ENCODE measurements at places on chromosomes 11 and 22.
A peak's percentile ranks its signal among the peaks of the same experiment; 100 is the strongest.

DNA sequence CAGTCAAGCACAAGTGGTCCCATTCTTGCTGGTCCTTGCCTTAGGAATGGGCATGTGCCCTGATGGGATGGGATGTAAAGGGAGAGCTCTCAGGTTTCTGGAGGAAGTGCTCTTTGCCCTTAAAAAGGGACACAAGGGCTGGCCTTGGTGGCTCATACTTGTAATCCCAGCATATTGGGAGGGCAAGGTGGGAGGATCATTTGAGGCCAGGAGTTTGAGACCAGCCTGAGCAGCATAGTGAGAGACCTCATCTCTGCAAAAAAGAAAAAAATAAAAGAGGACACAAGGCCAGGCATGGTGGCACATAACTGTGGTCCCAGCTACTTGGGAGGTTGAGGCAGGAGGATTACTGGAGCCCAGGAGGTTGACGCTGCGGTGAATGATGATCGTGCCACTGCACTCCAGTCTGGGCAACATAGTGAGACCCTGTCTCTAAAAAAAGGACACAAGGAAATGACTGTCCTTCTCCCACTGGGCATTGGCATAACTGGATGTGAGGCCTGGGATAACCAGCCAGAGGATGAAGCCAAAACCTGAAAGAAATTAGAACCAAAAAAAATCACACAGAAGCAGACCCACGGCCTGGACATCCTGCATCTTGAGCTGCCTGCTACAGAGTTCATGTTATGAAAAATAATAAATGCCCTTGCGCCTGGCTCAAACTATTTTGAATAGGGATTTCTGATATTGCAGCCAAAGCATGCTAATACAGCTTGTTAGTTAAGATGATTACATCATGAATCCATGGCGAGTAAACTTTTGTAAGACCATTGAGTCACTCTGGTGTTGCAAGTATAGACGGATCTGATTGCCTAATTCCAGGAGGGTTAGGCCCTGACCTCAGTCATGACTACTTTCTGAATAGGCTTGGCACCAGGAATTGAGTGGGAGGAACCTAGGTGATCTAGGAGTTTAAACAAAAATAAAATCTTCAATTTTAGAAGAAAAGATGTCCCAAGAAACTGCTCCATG, 12.9 kb upstream of the CRKL start:
- DNase-seq: peak; percentile 52

DNA sequence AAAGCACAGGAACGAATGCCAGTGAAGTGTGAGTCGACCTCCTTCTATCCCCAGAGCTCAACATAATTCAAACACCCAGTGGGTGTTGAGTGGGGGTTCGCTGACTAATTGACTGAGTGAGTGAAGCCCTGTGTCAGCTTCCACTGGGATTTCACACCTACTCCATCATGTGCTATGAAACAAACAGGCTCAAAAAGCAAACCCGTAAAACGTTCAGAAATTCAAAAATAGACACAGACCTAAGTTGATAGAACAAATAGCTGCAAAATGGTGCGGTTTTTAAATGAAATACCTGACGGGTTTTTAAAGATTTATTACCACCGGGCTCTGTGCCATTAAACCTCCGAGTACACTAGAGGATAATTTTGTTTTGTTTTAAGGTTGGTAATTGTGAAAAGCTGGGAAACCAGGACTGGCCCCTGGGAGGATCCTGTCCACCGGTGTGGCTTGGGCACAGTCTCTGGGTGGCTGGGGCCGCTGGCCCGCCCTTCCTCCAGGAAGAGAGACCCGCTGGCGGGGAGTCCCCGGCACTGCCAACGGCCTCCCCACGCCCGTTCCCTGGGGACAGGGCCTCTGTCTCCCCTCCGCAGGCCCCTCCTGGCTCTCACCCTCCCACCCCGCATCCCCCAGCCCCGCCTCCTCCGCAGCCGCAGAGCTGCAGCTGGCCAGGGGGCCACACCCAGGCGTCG, 13.6 kb downstream of the KCNJ5 start:
- peak; percentile 26 for DNase-seq

DNA sequence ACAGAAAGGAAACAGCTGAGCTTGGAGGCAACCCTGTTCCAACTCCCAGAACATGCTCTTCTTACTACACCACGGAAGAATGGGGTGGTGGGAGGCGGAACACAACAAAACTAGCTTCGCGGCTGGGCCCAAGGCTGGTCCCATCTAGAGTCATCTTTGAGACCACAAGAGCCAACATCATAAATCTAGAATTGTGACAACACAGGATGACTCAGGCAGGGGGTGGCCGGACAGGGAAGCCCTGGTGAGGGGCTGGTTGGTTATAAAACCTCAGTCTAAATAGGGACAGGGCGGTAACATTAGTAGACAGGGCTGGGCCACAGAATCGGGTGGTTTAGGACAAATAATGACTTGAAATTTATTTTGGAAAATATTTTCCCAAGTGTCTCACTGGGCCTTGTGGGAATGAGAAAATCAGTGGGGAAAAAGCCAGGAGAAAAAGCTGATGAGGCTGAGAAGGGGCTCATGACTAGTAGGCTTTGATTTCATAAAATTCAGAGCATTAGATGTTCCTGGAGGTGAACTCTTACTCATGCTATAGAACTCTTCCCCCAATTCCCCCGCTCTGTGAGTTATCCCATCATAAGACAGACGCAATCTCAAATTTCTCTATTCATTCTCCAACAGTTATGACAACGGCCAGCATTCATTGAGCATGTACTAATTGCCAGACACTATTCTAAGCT, 151.8 kb upstream of the TIMP3 start:
- DNase-seq: no peak

DNA sequence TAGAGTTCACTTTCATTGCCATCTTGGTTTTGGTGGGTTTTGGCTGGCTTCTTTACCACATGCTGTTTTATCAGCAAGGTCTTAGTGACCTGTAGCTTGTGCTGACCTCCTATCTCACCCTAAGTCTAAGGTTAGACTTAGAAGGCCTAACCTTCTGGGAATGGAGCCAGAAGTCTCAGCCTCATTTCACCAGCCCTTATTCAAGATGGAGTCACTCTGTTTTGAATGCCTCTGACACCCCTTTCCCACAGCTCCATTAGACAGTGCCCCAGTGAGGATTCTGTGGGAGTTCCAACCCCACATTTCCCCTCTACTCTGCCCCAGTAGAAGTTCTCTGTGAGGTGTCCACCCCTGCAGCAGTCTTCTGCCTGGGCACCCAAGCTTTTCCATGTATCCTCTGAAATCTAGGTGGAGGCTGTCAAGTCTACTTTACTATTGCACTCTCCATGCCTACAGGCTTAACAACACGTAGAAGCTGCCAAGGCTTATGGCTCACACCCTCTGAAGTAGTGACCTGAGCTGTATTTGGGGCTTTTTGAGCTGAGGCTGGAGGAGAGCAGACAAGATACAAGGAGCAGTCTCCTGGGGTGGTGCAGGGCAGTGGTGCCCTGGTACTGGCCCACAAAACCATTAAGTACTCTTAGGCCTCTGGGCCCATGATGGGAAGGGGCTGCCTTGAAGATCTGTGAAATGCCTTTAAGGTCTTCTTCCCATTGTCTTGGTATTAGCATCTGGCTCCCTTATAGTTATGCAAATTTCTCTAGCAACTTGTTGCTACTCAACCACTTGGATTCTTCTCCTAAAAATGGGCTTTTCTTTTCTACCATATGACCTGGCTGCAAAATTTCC, 65.9 kb upstream of the SC5D start:
- no peak for DNase-seq

- no peak for DNase-seq
Measured at GRCh38 chr22:38027487-38027886, 29.7 kb upstream of the PICK1 start.

- DNase-seq: no peak
Measured at GRCh38 chr22:21651521-21652009, 9.5 kb downstream of the SDF2L1 start.

- DNase-seq: peak; percentile 49
Measured at GRCh38 chr11:6703247-6704063, 20.3 kb upstream of the MRPL17 start.

DNA sequence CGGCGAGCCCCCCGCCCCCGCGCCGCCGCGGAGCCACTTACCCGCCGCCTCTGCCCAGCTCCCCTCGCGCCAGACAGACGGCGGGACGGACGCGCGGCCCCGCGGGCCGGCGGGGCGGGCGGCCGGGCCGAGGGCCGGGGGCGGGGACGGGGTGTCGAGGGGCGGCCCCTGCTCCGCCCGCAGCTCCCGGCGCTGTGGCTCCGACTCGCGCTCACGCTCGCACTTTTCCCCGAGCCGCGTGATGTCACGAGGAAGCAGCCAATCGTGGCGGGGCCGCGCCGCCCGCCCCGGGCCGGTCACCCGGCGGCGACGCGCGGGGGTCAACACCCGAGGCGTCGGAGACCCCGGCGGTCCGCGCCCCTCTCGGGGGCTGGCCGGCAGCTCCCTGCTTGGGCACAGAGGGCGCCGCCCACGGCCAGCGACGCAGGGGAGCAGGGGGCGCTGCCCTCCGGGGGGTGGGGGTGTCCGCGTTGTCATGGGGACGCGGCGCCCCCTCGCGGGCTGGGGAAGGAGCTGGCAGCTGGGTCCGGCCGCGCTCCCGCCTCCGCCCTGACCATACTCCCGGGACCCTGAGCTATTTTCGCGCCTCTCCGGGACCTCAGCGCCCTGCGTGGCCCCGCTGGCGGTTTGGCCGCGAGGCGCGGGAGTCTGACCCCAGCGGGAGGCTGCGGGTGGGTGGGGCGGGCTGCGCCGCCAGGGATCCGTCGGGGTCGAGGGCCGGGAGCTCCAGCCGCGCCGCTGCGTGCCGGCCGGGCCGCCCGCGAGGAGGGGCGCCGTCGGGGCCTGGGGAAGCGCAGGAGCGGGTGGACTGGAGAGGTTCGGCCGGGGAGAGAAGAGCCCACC, at the start of gene CHRM4:
TSS of gene CHRM4 (minus strand) at position 199 of the 843 bp plus-strand sequence. CDS start 5,219 bp downstream, outside the sequence.
- no peak for DNase-seq

DNA sequence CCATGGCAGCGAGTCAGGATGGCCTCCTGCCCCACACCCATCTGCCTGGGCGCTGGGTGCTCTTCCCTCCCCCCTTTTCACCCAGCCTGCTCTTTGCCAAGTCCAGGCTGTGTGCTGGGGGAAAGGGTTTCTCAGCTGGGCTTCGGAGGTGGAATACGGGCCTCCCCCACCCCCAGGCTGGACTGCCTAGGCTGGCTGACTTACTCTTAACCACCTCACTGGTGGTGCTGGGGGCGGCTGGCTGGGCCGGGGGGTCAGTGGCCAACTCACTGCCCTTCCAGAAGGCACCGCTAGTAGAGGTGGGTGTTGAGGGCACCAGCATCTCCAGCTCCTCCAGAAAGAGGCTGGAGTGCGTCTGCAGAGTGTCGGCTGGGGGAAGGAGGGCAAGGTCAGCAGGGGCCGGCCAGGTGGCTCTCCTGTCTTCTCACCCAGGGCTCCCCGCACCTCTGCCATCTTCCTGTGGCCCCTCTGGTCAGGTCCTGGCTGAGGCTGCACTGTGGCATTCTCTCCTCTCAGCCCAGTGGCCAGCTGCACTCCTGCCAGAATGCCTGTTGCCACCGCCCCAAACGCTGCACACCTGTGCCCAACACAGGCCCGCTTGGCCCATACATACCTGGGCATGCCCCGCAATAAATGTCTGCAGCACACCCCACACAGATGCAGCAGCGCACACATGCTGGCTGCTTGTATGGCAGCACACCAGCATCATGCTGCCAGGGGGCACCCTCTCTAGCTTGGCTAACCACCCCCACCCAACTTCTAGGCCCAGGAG, 9.7 kb downstream of the PITPNM1 start:
- no peak for DNase-seq

- DNase-seq: no peak
Measured at GRCh38 chr22:49845241-49845640, 8.4 kb upstream of the ZBED4 start.

GRCh38 chr22:37608477-37609239, at the start of gene GGA1:
Gene GGA1 (plus strand): TSS chr22:37608834. CDS start chr22:37608861, 27 bp downstream.
- peak; percentile 99 for DNase-seq

- DNase-seq: no peak
Measured at GRCh38 chr11:62388999-62389398, 29.8 kb upstream of the SCGB1A1 start.

- DNase-seq: no peak
Measured at GRCh38 chr11:110340436-110340835, 44.0 kb upstream of the RDX start.

- DNase-seq: no peak
Measured at GRCh38 chr22:25219211-25219689, at the start of gene CRYBB2. Gene CRYBB2 (plus strand): TSS chr22:25219639. CDS start chr22:25221430, 1,791 bp downstream.

GRCh38 chr11:11035331-11035730, 177.5 kb upstream of the ZBED5 start:
- DNase-seq: no peak

DNA sequence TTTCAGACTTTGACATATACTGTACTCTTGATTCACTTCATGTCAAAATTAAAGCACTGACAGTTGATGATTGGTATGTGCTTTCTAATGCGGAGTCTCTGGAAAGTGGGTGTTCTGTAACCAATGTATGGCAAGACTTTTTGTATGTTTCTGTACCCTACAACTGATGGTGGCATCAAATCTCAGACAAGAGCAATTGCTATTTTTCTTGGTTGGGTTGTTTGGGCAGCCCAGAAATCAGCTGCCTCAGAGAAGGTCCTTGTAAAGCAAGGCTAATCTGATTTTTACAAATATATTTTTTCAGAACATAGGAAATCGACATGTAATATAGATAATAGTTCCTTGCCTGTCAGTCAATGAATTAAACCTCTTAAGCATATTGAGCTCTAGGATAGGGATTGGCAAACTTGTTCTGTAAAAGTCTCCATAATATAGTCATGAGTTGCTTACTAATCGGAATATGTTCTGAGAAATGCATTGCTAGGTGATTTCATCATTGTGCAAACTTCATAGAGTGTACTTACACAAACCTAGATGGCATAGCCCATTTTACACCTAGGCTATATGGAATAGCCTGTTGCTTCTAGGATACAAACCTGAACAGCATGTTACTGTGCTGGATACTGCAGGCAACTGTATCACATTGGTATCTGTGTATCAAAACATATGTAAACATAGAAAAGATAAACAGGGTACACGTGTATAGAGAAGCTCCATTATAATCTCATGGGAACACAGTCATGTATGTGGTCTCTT, 10.2 kb upstream of the OOSP4A start:
- no peak for DNase-seq

DNA sequence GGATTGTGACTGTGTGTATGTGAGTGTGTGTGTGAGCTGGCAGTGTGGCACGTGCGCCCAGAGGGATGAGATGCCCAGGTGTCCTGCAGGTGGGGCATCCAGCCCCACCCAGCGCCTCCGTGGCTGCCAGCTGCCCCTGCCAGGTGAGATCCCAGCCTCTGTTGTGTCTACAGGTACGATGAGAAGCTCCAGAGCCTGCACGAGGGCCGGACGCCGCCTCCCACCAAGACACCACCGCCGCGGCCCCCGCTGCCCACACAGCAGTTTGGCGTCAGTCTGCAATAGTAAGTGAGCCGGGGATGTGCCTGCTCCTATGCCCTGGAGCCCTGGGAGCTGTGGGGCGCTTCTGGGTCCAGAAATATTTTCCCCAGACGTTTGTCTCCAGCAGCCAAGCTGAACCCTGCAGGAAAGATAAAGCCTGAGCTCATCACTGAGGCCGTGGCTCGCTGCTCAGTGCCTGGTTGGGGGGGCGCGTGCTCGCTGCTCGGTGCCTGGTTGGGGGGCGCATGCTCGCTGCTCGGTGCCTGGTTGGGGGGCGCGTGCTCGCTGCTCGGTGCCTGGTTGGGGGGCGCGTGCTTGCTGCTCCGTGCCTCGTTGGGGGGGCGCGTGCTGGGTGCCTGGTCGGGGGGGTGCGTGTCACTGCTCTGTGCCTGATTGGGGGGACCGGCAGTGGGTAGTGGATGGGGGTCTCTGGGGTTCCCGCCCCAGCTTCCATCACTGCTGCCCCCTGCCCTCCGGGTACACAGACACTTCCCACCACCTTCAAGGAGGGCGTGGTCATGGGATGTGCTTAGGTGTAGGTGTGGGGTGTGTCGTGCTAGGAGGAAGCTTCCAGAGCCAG, 73.2 kb downstream of the ARHGAP8 start:
- DNase-seq: no peak
